D341Med (cell line): ENCODE measurements at places on chromosomes 6 and 20.

DNA sequence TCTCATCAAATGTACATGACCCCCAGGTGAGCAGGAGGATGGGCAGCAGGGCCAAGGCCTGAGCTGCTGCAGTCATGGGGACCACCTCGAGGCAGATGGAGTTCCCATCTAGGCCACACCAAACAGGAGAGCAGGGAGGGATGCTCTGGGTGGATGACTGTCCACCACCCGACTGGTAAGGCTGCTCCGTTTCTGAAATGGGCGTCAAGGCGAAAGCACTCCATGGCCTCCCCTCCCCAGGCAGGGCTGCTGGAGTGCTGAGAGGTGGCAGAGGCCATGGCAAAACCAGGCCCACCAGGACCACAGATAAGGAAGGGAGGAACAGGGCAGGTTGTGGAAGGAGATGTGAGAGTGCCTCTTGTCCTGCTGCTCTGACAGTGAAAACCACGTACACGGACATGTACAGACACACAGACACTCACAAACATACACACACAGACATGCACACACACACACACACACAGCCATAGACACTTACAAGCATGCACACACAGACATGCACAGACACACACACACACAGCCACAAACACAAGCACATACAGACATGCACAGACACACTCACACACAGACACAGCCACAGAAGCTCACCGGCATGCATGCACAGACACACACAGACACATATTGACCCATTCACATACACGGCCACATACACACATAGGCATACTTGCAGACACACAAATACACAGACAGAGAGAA is 93.2 kb downstream of the PSMG4 start:
- no peak for DNase-seq

DNA sequence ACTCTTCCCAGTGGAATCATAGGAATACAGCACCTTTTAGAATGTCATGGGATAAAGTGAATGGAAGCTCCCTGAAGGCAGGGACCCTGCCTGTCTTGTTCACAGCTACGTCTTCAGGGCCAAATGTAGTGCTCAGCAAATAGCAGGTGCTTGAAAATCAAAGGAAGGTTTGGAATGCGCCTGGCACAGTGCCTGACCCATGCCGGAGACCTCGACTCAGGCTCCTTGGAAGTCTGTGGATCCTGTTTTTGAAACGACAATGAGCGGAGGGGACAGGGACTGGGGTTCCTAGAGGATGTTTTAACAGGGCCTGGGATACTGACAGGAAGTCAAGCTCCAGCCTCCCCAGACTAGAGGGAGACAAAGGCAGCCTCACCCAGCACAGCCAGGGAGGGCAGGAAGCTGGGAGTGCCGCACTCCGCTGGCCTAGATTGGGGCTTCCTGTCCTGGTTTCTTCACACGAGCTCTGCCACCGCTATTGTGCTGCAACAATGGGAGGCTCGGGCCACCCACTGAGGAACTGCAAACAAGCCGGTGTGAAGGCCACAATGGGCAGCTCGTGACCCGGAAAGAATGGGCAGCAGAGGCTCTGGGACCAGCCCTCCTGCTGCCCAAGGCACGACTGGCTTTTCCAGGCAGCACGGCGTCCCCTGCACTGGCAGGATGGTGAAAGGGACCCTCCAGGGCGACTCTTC is 76.7 kb downstream of the PREX1 start:
- DNase-seq, result no peak

- DNase-seq, result no peak
These were observed 246.2 kb downstream of the HACE1 start for GRCh38 chr6:104613416-104614001.

GRCh38 chr20:62198496-62198895 is 15.7 kb downstream of the MTG2 start:
- no peak for DNase-seq

DNA sequence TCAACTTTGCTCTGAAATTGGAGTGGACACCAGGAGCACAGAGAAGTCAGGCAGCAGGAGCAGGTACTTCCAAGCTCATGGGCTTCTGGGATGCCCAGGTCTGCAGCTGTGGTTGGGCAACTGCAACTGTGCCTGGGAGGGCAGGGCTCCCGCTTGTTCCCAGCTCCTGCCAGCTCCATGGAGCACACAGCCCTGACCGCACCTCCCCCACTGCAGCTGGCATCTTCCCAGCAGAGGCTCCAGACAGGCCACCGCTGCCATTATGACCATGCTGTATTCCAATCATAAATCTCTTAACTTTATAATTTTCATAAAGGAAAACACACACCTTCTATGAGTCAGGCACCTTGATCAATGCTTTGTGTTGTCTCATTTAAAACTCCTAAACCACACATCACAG is 36.9 kb downstream of the STK38 start:
- DNase-seq, result no peak

DNA sequence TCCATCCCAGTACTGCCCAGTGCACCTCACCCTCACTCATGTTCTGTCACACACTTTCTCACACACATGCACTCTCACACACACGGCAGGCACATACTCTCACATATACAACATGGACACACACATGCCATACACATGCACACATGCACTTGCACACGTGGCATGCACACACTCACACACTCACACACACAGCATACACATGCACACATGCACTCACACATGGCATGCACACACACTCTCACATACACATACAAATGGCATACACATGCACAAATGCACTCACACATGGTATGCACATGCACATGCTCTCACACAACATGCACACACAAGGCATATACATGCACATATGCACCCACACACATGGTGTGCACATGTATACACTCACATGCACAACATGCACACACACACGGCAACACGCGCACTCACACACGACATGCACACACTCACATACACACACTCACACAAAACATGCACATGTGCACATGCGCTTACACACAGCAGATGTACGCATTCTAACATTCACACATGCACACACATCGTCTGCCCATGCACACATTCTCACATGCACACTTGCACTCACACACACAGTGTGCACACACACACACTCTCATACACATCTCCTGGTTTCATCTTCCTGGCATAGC is 131.7 kb upstream of the THBS2 start:
- no peak for DNase-seq

- DNase-seq, result no peak
These were observed 396.3 kb upstream of the EYS start for GRCh38 chr6:66103354-66103753.

DNA sequence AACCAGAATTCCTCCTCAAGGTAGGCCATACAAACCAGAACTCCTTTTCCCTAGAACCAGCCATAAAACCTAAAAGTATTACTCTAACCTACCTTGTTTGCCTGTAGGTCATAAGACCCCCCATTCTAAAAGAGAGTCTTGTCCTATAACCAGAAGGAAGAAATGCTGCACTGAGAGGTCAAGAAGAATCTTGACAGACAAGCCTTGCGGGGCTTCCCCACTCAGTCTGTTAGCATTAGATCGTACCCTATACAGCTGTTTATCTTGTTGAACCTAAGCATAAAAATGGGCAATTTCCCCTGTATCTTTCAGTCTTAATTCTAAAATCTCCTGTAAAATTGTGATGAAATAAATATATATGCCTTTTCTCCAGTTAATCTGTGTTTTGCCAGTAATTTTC is 52.3 kb upstream of the HFE start:
- DNase-seq, result no peak

DNA sequence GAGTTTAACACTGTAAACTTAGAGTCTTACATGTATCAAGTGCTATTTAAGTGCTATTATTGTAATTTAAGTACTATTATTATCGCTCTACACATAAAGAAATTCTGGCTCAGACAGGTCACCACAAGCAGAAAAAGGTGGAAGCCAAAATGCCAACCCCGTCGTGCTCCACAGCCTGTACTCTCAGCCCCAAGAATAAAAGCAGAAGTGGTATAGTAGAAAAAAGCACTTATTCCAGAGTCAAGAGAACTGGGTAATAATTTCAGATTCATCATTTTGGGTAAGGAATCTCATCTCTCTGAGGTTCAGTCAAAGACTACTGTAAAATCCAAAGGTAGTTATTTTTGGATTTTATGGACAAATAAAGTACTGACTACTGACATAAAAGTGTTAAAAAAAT is 943 bp downstream of the ZUP1 start:
- no peak for DNase-seq

DNA sequence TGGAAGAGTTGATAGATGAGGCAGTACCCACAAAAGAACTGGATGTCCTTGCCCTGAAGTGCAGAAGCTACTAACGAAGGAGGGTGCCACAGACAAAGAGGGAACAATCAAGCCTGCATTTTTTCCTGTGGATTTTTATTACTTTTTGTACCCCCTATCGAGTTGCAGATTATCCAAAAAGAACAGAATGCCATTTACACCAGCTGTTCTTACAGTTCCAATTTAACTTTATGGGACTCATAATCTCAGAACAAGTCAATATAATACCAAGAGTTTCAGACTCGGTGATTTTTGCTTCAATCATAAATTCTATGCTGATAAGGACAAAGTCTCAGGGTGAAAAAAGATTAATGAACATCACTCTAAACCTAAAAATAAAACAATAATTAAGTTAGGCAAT is 4.0 kb upstream of the CNKSR3 start:
- DNase-seq, result no peak

GRCh38 chr20:17726902-17727301 is 27.1 kb downstream of the BANF2 start:
- DNase-seq, result no peak

- DNase-seq, result no peak
These were observed 314.1 kb downstream of the PTPRT start for GRCh38 chr20:42875581-42875980.

GRCh38 chr6:44480097-44480541 is 92.6 kb downstream of the CDC5L start:
- DNase-seq, result no peak

- DNase-seq, result no peak
These were observed 71.3 kb downstream of the ARHGAP18 start for GRCh38 chr6:129638686-129639085.

DNA sequence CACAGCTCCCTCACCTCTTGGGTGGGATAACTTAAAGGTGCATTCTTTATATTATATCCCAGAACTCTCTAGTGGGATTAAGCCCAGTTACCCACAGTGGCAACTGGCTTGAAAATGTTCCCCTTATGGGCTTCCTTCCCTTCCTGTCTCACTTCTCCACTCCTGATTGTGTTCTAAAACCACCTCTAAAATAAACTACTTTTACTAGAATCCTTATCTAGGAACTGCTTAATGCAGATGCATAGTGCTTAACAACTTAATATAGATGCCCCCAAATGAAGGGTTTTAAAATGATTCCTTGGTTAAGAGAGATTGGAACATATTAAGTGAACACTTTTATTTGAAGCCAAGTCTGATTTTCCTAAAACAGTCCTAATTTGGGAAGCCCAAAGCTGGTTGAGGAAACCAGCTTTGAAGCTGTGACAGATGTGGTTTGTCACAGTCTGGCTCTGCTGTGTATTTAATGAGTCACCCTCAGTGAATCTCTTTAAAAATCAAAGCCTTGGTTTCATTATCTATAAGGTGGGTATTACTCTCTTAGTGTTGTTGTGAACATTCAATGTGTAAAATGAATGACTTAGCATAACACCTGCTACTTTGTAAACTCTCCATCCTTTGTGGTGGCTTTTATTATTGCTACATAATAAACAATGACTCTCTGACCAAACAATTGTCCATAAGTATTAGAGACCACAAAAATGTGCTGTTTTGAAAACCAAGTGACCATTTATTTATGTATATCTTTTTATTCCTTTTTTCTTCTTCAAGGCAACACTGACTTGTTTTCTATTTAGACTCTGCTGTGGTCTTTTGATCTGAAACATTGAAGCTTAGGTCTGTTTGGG is 24.4 kb downstream of the PLCB1 start:
- DNase-seq, result no peak

DNA sequence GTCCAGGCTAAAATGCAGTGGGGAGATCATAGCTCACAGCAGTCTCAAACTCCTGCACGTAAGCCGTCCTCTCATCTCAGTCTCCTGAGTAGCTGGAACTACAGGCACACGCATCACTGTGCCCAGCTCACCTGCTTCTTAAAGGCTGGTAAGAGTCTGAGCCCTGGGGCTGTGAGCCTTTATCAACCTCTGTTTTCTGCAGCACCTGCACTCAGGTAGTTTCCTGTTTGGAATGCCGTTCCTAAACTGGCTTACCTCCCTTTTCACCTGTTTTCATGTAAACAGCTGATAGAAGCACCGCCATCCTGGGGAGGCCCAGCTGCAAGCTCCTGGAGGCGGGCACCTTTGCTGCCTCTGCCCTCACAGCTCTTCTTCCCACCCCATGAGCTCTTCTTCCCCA is 45.4 kb downstream of the SLC24A3 start:
- no peak for DNase-seq

- DNase-seq, result no peak
These were observed 348.3 kb downstream of the FRK start for GRCh38 chr6:115712291-115712961.

DNA sequence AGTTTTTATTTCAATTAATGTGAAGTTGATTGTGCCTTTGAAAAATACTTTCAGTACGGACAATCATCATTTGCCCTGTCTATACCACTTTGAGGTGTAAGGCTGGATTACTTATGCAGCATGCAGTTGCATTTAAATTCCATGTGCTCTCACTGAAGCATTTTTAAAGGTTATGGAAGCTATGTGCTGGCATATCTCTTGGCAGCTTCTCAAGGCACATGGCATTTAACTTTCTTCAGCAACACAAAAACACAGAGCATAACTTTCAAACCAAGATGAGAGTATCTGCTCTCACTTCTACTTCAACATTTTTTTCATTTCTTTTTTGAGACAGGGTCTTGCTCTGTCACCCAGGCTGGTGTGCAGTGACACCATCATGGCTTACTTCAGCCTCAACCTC is 360.6 kb upstream of the RUNX2 start:
- DNase-seq, result no peak

DNA sequence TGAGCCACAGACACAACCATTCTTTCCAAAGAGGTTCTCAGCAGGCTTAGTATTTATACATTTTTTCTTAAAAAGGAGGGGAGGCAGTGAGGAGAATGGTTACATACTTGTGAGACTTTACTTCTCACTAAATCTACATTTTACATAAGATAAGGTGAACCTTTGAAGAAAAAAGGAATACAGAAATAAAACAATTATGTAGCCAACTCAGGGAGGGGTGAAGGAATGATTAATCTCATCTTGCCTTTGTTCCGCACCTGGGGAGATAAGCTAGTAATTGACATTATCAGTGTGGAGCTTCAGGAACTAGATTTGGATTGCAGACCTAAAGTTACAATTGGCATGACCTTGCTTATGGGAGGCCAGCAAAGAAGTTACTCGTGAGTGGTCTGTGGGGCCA is 221.8 kb upstream of the GGTLC1 start:
- DNase-seq, result no peak

GRCh38 chr6:100078509-100078908 is 84.5 kb upstream of the MCHR2 start:
- DNase-seq, result peak; percentile 25

DNA sequence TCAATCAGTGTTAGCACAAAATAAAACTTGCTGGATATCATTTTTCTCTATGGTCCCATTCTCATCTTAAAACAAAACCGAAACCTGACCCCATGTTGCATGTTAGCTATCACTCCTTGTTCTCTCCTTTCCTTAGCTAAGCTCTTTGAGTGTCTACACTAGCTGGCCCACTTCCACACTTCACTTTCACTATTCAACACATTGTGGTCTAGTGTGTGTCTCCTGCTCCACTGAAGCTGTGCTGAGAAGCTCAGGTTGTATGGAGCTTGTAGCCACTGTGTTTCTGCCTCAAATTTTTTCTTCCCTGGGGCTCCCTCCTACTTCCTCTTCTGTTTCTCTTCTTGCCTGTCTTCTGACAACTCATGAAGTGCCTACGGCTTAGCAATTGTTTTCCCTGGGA is 223.0 kb downstream of the NKAIN2 start:
- DNase-seq, result no peak
